ENCODE measurements at places on chromosomes 1 and 21.

DNA sequence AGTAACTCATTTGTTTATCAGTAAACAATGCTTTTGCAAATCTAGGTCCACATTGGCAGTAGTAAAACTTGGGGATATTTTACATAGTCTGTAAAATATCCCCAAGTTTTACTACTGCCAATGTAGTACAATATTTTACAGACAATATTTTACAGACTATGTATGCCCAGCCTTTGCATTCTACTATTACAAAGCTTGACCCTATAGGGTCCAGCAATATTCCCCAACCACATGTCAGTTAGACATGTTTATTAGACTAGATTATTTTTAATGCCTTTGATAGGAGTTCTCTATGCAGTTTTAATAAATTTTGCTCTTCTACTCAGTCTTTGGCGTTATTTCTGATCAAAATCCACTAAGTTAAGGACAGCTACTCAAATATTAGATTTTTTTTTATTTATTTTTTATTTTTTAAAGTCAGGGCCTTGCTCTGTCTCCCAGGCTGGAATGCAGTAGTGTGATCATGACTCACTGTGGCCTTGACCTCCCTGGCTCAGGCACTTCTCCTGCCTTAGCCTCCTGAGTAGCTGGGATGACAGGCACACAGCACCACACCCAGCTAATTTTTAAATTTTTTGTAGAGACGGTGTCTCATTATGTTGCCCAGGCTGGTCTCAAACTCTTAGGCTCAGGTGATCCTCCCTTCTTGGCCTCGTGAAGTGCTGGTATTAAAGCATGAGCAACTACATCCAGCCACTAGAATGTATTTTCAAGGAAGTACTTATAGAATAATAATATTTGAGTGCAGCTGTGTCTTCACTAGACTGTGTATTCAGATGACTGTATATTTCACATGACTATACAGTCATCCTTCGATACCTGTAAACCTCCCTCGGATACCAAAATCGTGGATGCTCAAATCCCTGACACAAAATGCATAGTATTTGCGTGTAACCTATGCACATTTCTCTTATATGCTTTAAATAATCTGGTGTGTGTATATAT is 19.8 kb downstream of the MIER1 start:
- no peak for DNase-seq

- no peak for DNase-seq
Measured at GRCh38 chr1:37759451-37759850, 5.5 kb downstream of the EPHA10 start.

- no peak for DNase-seq
Measured at GRCh38 chr1:181392613-181393220, 90.6 kb upstream of the CACNA1E start.

GRCh38 chr21:35616090-35616489 is 444.2 kb downstream of the SETD4 start:
- no peak for DNase-seq

- no peak for DNase-seq
Measured at GRCh38 chr1:119007670-119008482, 19.7 kb upstream of the TBX15 start.

DNA sequence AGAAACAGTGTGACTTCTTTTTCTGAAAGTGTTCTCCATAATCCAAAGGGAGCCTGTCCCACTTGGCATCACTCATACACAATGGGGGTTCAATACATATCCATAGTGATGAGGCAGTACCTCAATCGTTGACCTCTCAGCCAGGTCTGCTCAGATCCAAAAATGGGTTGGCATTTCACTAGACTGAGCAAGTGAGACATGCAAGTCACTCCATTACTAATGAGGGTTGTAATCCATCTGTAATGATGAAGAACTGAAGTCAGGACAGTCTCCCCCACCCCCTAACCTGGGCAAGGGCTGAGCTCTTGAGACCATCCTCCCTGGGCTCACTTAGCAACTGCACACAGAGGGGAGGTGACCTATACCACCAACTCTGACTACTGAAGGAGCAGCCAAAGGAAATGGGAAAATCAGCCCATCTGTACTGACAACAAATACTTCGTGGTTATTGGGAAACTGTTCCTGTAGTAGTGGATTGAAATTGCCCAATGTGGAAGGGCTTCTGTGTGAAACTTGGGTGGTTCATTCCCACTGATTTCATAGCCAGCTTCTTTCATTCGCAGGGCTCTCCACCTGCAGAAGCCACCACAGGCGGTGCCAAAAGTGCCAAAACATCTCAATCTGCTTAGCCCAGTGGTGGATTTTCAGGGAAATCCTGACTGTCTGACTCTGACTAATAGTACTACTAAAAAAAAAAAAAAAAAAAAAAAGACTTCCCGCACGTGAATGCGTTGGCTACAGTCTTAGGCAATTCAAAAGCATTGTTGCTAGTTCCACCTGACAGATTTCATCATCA is 5.0 kb downstream of the NGF start:
- DNase-seq: peak; percentile 45

GRCh38 chr1:62265956-62266935 is 53.0 kb downstream of the KANK4 start:
- DNase-seq: no peak

DNA sequence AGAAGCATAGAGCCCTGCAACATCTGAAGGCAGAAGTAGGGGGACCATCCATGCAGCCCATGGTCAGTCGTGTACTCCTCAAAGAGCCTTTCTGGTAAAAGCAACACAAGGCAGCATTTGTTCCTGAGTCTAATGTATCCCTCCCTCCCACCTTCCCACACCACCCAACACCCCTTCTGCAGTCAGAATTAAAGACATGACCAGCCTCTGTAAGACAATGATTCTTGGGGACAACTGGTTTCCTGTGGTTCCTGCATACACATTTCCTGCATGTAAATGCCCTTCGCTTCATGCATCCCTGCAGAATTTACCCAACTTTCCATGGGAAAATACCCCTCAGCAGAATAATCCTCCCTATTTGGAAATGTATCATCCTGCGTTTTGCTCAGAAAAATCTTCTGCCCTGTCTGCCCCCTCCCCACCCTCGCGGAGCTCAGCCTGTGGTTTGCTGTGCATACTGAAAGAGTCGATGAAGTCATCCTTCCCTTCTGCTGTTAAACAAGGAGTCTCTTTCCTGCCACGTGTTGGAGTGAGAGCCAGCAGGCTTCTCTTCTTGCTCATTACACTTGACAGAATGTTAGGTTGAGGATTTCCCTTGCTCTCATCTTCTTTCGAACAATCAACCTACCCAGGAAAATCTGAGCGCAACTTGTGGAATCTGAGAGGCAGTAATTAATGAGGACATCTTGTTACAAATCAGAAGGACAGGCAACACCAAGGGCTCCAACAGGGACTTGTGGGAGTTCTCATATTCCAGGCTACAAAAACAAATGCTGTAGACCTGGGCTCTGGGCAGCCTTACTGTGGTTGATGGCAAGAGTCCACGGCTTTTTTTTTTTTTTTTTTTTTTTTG is 4.7 kb downstream of the TNN start:
- DNase-seq: peak; percentile 62

DNA sequence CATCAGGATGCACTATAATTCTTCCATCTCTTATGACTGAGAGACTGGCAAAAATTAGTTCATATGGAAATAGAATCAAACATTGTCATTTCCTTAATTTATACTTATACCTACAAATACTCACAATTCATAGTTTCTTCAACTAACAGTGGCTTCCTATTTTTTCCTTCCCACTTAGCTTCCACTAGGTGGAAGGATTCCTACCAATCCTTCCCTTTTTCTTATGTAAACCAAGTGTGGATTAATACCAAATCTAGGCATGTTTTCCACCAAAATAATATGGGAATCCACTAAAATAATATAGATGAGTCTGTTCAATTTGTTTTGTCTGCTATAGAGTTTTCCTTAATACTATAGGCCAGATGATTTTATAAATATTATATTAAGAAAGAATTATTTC is 1537.1 kb downstream of the PLA2G4A start:
- DNase-seq: no peak

GRCh38 chr1:206563367-206564207 is 48.7 kb downstream of the EIF2D start:
- no peak for DNase-seq

- DNase-seq: peak; percentile 72
Measured at GRCh38 chr1:39204441-39205081, at the start of gene MACF1. MACF1 (plus strand) TSS chr1:39204695; CDS start chr1:39205023, 328 bp downstream.

- no peak for DNase-seq
Measured at GRCh38 chr1:50542362-50542761, 119.1 kb upstream of the DMRTA2 start.

GRCh38 chr1:203549309-203549708 is 55.4 kb downstream of the OPTC start:
- no peak for DNase-seq

- no peak for DNase-seq
Measured at GRCh38 chr21:25115021-25115420, 492.3 kb downstream of the MRPL39 start.

DNA sequence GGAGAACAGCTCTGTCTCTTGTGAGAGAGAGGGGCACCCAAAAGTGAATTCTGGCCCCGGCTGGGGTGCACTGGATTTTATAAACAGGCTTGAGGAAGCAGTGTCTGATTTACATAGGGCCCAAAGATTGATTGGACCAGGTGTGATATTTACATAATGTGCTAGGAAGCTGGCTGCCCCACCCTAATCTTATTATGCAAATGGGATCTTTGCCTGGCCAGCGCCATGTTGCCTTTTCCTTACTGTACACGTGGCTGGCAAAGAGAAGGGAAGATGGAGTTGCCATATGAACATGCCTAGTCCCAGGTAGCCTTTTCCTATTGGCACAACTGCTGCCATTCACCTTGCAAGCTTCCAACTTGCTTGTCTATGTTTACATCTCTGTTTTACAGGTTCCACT is 29.0 kb upstream of the CFHR4 start:
- DNase-seq: no peak

GRCh38 chr1:98500324-98500723 is 161.2 kb upstream of the SNX7 start:
- no peak for DNase-seq

- no peak for DNase-seq
Measured at GRCh38 chr1:119960501-119960900, 64.2 kb upstream of the ADAM30 start.

DNA sequence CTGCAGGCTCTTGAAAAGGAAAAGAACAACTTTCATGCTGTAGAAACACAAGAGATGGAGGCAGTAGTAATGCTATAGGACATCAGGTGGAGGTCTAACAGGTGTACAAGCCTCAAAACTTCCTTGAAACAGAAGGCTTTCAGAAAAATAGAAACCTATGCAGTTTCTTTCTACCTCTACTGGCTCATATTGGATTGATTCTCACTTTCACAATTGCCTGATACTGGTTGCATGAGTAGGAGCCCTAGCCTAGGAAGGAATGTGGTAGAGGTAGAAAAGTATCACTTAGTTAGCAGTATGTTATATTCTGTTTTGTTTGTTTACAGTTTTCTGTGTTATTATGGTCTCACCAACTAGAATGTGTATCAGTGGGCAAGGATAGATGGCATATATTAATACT is 175.4 kb upstream of the GORAB start:
- no peak for DNase-seq

GRCh38 chr1:9197186-9198099 is 37.1 kb upstream of the H6PD start:
- no peak for DNase-seq

DNA sequence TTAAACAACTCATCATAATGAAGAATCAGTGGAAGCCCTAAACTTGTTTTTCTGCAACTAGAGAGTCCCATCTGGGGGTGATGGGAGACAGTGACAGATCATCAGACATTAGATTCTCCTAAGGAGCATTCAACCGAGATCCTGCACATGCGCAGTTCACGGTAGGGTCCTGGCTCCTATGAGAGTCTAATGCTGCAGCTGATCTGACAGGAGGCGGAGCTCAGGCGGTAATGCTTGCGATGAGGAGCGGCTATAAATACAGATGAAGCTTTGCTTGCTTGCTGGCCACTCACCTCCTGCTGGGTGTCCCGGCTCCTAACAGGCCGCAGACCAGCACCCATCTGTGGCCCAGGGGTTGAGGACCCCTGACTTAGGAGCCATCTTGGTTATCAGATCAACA is 247.2 kb downstream of the FMN2 start:
- no peak for DNase-seq

- no peak for DNase-seq
Measured at GRCh38 chr1:235299169-235299858, 28.7 kb downstream of the ARID4B start.
